Pancreas (tissue), 10 donors: ENCODE measurements at places on chromosomes 6 and 20. TPM values are rescaled to one million over a fixed set of nuclear protein-coding genes. Genes with fewer than 3 reads are reported as not detected.

TFAP2D gene
- total RNA-seq, result not detected

- no peak for DNase-seq
These were observed 418.4 kb downstream of the CD109 start for GRCh38 chr6:74114428-74114827.

RFX6 gene
- total RNA-seq, result 1.9 TPM

SIRPB2 gene
- 3.4 TPM for total RNA-seq

DNA sequence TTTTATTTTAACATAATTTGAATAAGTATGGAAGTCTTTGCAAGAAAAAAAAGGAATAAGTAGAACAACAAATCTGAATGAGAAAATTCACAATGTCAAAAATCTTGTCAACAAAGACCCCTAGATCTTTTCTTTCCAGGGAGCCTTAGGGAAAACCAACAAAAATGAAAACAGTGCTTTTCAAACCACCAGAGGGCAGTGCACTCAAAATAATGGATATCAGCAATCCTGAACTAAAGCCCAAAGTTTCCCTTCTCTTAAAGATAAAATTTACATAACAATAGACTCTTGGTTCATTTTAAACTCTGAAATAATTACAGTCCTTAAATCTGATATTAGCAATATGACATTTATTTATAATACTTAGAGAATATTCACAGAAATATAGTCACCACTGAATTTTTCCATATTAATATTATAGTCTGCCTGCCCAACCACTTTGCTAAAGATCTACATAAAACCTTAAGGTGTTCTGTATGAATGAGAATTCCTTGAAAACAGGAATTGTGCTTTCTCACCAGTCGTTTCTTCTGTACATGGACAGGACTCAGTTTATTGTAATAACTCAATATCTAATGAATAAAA is 105.3 kb upstream of the BMP5 start:
- no peak for DNase-seq

C6orf163 gene
- 1.5 TPM for total RNA-seq

DNA sequence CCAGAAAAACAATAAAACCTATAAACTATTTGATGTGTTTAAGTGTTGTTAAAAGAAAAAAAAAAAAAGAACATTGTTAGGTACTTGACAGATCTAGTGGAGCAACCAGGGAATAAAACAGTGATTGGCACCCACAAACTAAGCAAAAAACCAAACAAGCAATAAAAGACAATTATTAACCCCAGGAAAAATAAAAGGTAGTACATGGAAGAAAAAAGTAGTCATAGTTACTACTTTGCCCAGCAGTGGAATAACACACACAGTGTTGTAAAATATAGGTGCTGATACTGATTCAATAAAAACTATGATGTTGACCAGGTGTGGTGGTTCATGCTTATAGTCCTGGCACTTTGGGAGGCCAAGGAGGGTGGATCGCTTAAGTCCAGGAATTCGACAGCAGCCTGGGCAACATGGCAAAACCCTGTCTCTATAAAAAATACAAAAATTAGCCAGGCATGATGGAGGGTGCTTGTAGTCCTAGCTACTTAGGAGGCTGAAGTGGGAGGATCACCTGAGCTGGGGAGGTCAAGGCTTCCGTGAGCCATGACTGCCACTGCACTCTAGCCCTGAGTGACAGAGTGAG is 43.9 kb downstream of the PIGU start:
- DNase-seq, result no peak

CCNC gene
- 27.4 TPM for total RNA-seq

GRCh38 chr6:142240179-142240578 is 61.6 kb upstream of the ADGRG6 start:
- DNase-seq, result no peak

MEP1A gene
- total RNA-seq, result 0.25 TPM

DNA sequence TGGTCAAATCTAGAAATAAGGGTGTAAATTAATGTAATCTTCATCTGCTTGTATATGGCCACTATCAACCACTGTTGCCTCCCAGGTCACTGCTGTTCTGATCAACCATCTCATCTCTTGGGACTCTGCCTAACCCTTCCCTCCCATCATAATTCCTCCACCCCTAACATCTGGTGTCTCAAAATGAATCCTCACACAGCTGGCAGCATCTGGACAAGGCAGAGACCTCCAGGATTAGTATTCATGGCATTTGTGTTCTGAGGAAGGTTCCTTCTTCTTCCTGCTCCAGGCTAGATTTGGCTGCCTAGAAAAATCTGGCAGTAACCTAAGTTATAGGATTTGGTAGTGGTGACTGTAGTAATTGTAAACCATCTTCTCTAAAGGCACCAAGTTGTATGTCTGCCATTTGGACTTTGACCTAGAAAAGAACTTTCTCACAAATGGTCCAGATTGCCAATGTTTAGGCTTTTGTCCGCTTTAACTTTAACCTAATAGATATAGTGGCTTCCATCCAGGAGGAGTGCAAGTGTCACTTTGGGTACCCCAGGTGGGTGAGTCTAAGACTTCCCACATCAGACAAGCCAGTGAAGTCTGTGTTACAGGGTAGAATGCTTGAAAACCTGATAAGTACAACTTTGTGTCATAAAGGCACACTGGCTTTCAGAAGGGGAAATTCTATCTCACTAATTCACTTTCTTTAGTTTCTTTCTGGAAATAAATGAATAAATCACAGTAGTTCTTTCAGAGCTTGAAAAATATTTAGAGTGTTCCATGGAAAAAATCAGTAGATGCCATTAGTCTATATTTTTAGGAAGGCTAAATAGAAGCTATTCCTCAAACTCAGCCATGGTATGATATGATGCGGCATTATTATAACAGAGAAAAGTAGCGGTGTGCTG is 3.0 kb upstream of the PHACTR2 start:
- DNase-seq, result no peak

GRCh38 chr6:39884696-39885095 is 49.6 kb downstream of the MOCS1 start:
- DNase-seq, result no peak

DNA sequence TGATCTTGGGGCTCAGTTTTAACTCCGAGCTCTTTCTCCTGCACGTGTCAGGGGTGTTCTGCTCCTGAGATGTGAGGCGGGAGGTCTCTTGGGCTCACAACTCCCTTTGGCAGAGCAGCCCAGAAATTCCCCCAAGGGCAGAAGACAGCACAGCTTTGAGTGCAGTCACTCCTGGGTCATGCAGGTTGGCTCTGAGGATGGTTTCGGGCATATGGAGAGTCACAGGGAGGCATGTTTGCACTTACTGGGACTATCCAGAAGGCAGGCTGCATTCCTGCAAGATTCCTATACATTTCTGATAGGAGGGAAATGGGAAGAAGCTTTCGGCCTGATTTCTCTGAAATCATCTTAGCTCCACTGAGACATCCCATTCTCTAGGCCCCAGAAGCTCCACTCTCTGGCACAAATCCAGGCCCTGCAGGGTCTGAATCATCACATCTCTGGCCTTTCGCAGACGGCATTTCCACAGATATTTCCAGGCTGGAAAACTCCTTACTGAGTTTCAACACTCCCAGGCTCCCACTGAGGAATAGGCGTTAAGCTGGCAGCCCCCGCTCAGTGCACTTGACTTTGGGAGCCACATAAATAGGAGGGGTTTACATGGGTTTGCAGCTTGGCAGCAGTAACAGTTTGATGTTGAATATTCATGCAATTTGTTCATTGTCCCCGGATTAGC is 39.7 kb downstream of the AGPAT4 start:
- DNase-seq, result no peak

- DNase-seq, result no peak
These were observed 118.8 kb downstream of the BMP5 start for GRCh38 chr6:55756531-55757031.

HLA-DMA gene
- total RNA-seq, result 6.8 TPM

BNIP5 gene
- 0.29 TPM for total RNA-seq

DNA sequence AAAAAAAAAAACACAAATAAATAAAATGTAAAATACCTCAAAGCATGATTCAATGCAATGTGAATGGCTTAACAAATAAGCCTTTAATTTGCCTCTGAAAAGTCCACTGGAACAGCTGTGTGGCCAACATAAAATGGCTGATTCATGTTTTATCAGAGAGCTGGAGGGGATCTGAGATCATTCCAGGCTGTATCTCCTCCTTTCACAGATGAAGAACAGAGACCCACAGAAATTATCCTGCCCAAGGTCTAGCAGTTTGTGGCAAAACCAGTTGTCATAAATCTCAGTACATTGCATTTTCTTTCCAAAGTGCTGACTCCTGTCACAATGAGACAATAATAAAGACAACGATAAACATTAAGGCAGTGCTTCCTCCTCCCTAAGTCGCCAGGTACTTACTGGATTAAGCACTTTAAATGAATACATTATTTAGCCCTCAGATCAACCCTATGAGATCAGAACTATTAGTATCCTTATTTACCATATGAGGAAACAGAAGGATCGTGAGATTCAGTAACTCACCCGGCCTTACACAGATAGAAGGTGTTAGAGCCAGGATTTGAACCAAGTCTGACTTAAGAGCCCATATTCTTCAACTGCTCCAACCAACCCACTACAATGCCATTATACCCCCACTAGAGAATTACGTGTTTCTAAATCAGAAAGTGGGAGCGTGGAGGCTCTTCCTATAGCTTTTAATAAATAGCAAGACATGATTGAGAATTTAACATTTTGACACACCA is 118.3 kb downstream of the KIF13A start:
- DNase-seq, result no peak

DNA sequence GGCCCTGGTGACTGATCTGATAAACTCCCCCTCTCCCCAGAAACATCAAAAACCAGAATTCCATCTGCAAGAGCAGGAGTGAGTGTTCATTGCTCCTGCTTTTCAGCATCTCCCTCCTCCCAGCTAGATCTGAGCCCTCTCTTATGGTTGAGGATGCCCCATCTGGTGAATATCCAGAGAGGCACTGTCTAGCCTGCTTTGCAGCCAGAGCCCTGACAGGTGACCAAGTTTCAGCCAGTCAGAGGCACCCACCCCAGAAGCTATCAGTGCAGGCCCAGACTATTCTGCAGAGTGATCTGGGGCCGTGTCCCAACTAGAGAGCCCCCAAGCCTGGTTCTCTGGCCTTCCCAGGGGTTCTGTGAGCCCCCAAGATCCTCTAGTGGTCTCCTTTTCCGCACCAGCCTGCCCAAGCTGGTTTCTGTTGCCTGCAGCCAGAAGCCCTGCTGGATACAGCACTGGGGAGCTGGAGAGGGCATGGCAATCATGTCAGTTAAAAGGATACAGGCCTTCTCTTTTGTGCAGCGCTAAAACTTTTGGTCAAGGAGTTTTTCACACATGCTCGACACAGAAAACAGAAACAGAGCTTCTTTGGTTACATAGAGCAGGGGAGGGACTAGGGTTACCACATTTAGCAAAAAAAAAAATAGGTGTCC is 6.6 kb upstream of the BMP7 start:
- DNase-seq, result no peak

GRCh38 chr20:56181583-56181982 is 66.9 kb upstream of the MC3R start:
- no peak for DNase-seq

DNA sequence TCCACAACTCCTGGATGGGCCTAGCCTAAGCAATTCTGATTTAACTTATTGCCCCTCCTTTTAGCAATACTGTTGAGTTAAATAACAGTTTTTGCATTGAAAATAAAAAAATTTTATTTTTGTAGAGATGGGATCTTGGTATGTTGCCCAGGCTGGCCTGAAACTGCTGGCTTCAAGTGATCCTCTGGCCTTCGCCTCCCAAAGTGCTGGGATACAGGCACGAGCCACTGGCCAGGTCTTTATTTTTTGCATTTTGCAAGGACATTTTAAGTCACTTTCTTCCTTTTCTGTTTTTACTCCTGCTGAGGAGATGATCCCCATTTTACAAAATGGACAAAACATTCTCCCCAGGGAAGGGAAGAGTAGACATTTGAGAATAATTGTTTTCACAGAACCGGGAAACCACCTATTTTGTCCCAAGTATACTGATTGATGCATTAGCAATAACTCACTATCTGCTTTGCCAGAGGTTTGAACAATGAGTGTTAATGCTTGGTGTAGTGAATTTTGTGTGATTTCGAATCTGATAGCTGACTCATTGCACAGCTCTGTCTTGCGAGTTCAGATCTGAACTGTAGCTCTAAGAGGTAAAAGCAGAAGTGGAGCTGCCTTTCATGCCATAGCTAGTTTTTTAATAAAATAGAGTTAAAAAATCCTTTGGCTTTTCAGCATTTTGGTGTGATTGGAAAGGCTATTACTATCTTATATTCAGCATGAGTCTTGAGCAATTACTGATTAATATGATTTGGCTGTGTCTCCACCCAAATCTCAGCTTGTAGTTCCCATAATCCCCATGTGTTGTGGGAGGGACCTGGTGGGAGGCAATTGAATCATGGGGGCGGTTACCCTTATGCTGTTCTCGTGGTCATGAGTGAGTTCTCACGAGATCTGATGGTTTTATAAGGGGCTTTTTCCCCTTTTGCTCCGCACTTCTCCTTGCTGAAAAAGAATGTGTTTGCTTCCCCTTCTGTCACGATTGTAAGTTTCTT is 20.9 kb downstream of the IGF2R start:
- DNase-seq, result no peak

DNA sequence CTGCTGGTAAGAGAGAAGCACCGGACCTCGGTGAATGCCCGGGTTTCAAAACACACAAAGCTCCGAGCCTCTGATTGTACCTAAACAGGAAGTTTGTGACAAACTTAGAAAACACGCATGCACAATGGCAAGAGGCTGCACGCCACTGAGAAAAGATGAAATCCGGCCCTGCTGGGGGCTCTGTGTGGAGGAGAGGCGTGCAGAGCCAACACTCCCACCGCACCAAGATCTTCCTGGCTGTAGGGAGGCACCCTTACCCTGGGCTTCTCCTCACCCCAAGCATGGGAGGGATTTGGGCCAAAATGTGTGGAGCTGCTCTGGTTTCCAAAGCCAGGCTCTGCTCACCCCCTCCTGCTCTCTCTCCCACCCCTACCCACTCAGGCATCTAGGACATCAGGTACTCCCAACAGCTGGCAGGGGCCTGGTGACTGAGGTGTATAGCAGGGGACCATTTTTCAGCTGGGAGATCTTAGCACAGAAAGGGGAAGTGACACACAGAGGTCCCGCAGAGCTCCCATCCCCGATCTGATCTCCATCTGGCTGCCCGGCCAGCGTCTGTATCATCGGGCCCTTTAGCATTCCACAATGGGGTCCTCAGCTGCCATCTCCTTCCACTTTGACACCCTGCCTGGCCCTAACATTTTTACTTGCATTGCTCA is 84.2 kb downstream of the TRERF1 start:
- no peak for DNase-seq

- DNase-seq, result peak; percentile 94
These were observed at the start of gene ENPP5 for GRCh38 chr6:46170357-46171289. Gene ENPP5 (minus strand): TSS chr6:46170980. CDS start chr6:46168262, 2,718 bp downstream.

ABT1 gene
- 6.9 TPM for total RNA-seq

DNA sequence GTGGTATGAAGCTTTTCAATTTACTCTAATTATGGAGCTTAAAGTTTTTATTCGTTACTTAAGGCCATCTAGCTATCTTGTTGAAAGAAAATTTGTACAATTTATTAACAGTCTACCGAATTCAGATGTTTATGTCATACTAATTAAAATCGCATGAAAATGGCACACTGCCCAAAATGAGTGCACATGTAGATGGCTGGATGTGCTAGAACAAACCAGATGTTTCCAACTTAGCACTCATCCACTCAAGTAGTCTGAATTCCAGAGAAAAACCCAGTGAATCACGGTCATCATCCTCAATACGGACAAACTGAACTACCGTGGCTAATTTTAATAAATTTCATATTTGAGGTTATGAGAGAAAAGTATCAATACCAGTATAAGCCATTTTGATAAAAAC is 70.4 kb downstream of the COL12A1 start:
- DNase-seq, result no peak

- no peak for DNase-seq
These were observed 25.3 kb upstream of the GPR63 start for GRCh38 chr6:96862560-96862959.
